ENCODE measurements at places on chromosomes 6 and 20.

GRCh38 chr20:25858495-25859425, 162.1 kb upstream of the ZNF337 start:
- no peak for DNase-seq

DNA sequence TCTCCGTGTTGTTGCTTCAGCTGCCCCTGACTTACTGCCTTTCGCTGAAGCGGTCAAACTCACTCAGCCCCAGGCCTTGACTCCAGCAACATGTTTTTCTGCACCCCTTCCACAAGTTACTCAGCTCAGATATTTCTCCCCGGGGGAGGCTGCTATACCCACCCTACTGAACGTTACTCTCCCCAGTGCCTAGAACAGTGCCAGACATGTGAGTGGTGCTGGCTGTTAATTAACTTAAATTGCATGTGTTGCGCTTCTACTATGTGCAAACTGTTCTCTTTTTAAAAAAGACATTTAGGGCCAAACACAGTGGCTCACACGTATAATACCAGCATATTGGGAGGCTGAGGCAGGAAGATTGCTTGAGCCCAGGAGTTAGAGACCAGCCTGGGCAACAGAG, 41.2 kb upstream of the DOK5 start:
- DNase-seq: no peak

- no peak for DNase-seq
These were observed 251.0 kb upstream of the NRSN1 start for GRCh38 chr6:23875006-23875405.

DNA sequence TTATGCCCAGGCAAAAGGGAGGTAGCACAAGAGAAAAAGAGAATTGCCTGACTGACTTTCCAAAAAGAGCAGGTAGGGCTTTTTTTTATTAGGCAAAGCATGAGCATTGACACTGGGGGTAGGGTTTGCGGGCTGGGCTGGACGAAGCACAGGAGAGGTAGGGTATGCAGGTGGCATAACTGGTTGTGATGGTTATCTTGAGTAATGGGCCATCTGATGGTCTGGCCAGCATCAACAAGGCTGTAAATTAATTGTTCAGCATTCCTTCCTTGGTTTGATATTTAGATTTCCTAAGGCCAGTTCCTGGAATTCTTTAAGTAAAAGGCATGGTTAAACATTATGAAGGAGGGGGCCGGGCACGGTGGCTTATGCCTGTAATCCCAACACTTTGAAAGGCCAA, 13.9 kb upstream of the BFSP1 start:
- DNase-seq: no peak

DNA sequence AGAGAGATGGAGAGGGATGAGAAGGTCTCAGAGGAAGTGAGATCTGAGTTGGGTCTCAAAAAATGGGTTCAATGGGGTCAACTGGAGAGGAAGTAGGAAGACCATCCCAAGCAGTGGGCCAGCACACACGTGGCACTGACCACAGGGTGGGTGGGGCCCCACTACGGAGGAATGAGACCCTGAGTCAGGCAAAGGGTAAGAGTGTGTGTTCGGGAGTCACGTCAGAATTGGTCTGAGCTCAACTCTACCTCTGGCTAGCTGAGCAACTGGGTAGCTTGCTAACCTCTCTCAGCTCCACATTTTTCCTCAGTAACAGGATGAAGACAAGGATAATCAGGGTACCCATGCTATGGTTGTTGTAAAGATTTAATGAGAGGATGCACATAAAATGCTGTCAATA, 79.0 kb downstream of the TRERF1 start:
- DNase-seq: no peak

- no peak for DNase-seq
These were observed 616.9 kb upstream of the MAN1A1 start for GRCh38 chr6:119966484-119966883.

- no peak for DNase-seq
These were observed 12.1 kb upstream of the DDX27 start for GRCh38 chr20:49207076-49207475.

- no peak for DNase-seq
These were observed 195.3 kb downstream of the SLC24A3 start for GRCh38 chr20:19407736-19408135.
